ENCODE measurements at places on chromosomes 6 and 20.
A peak's percentile ranks its signal among the peaks of the same experiment; 100 is the strongest.

DNA sequence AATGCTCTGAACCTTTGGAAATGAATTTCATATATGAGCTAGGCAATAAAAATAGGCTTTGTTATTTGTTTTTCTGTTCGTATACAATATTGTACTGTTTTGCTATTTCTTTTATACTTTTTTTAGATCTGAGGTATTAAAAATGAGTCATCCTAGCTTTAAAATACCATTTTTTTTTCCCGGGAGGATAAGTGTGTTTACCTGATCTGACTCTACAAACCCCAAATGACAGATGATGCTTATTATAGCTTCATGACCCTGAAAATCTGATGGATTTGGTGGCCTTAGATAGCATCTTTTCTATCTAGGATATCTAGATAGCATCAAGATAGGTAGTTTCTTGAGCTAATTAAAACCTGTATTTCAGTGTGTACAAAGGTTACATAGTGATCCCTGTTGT, 206.4 kb downstream of the DTNBP1 start:
- no peak for DNase-seq

GRCh38 chr6:2799936-2800527, 34.8 kb downstream of the WRNIP1 start:
- DNase-seq: no peak

GRCh38 chr20:63108247-63108646, 101.5 kb upstream of the BHLHE23 start:
- DNase-seq: no peak

- no peak for DNase-seq
Measured at GRCh38 chr6:18062733-18063132, 59.7 kb downstream of the NHLRC1 start.

GRCh38 chr20:8671370-8671961, 397.4 kb upstream of the PLCB4 start:
- DNase-seq: no peak

DNA sequence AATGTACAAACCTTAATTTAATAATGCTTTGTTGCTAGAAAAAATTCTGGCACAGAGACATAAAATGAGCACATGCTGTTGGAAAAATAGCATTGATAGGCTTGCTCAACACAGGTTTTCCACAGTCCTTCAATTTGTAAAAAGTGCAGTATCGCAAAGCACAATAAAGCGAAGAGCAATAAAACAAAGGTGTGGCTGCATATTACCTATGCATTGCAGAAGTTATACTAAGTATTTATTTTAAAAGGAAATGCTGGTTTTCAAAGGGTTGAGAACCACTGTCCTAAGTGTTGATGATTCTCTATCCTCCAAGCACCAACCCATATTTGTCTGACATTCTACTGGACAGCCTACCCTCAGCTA, 54.1 kb upstream of the CAP2 start:
- DNase-seq: no peak

DNA sequence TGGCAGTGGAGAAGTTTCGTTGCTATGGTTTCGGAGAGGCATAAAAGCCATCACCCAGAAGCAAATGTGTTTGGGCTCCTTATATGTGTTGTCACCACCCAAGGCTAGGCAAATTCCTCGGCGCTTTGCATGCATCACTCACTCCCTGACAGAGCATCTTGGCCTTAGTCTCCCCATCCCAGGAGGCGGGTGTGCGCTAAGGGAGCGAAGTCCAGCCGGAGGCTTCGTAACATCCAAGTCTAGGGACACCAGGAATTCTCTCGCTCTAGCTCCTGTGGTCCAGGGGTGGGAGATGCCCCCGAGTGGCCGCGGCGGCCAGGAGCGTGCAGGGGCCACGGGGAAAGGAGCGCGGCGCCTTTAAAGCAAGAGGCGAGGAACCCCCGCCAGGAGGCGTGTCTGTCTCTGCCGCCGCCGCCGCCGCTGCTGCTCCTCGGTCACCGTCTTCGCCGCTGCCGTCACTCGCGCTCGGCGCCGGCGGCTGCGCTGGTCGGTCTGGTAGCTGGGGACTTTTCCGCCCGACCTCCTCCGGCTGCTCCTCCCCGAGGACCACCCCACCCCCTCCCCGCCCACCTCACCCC, at the start of gene GRIK2:
Gene GRIK2 (plus strand): TSS at position 458 of the 578 bp plus-strand sequence.
- DNase-seq: peak; percentile 44

DNA sequence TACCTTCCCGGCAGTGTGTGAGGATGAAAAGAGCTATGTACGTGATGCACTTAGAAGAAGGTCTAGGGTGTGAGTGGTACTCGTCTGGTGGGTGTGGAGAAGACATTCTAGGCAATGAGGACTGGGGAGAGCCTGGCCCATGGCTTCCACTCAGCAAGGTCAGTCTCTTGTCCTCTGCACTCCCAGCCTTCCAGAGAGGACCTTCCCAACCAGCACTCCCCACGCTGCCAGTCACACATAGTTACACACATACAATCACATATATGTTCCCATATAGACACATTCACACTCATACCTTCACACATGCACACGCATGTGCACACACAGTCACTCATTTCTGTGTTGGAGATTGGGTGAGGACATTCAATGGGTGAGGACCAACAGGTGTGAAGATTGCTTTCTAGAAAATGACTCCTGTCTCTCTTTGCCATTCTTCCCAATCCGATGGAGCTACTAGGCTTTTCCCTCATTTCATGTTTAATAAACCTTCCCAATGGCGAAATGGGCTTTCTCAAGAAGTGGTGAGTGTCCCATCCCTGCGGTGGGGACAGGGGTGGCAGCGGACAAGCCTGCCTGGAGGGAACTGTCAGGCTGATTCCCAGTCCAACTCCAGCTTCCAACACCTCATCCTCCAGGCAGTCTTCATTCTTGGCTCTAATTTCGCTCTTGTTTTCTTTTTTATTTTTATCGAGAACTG, 30.4 kb downstream of the SRSF3 start:
- no peak for DNase-seq

GRCh38 chr6:11685481-11686093, 93.0 kb downstream of the ADTRP start:
- no peak for DNase-seq

DNA sequence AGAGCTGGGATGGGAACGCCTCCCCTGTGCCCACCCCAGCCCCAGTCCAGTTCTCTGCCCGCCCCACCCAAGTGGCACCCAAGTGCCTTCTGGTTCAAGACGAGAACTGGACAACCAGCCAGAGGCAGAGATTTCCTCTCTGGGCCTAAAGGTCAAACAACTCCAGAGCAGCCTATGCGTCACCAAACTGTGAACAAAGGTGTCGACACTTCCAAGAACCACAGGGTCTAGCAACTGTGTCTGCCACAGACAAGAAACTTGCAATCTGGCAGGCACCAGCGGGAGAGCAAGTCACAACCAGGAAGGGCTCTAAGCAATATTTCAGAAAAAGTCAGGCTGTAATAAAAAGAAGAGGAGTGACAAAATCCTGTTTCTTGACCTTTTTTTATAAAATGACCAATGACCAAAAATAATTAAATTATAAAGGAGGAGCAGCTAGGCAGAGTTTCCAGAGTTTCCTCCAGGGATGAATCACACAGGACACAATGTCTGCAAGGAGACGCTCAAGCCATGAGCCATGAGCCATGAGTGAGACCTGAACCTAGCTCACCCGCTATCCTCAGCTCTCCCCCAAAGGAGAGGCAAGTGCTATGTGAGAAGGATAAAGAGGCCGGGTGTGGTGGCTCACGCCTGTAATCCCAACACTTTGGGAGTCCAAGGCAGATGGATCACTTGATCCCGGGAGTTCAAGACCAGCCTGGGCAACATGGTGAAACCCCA, 11.1 kb downstream of the EDEM2 start:
- peak; percentile 40 for DNase-seq

- no peak for DNase-seq
Measured at GRCh38 chr6:101402622-101403031, 9.1 kb downstream of the GRIK2 start.

- DNase-seq: no peak
Measured at GRCh38 chr6:75155631-75156030, 50.2 kb downstream of the COL12A1 start.

DNA sequence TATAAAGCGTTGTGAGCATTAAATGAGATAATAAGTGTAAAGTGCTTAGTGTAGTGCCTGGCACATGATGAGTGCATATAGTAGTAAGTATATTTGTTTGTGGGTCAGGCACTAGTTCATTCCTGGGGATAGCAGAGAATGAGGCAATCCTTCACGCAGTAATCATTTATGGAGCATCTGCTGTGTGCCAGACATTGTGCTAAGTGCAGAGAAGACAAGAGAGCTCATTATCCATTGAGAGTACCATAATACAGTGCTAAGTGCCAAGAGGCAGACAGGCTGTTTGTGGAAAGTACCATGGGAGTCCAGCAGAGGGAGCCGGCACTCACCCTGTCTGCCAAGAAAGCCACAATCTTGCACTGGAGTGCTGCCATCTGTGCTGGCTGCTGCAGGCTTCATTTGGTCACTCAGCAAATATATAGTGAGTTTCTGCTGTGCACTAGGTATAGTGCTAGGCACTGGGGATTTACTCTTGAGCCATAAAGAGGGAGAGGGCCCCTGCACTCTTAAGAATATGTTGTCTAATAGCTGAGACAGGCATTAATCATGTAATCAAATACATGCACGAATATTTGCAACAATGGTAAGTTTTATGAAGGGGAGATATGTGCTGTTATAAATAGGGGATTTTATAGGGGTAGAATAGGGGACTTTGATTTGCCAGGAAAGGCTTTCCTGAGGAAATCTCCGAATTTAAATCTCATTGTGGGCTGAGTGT, 12.9 kb upstream of the MROH8 start:
- DNase-seq: peak; percentile 67

DNA sequence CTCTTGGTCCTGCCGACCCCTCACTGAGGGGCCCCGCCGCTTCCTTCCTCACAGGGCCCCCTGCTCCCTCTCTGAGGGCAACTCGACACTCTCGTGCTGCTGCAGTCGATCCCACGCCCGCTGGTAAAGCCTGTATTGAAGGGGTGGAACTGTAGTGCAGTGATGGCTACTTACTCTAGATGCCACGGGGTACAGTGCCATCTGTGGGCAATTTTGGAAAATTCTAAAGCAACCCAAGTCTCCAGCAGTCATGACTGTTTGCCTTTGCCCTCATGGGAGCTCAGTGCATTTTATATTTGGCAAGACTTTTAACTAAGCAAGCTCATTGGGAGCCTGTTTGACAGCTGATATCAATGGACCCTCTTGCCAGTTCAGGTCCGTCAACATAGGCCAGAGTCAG, 6.5 kb upstream of the C6orf136 start:
- no peak for DNase-seq

DNA sequence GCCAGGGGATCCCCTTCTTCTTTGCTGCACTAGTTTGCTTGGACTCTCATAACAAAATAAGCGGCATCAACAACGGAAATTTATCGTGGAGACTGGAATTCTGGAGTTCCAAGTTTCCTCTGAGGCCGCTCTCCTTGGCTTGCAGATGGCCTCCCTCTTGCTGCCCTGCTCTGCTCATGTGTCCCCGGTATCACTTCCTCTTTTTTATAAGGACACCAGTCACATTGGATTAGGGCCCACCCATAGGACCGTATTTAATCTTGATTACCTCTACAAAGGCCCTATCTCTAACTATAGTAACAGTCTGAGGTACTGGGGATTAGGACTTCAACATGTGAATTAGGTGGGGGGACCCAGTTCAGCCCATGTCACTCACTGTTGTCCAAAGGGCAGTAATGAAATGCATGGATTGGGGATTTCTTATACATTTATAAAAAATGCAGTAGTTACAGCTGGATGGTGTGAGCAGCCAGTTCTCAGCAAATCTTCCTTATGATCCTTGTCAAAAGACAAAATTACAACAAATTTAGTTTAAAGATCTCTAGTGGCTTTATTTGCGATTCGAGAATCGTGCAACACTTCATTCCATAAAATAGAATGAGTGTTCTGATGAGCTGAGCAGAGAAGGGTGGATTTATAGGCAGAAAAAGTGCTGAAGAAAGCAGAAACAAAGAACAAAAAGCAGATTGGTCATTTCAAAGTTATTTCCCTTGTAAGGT, 59.3 kb upstream of the AKAP12 start:
- no peak for DNase-seq

DNA sequence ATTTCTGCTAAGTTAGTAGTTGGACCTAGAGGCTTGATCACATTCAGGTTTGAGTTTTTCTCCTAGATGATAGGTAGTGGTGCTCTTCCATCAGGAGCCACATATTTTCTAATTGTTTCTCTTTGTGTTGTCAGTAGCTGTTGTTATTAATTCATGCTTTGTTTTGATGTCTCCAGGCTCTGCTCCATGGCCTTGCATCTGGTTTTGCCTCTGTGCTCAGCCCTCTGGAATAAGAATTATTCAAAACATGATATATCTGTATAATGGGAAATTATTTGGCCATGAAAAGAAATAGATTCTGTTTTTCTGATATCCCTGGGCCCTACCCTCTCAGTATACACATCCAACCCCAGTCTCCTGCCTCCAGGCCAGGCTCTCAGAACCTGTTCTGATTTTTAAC, 184.8 kb downstream of the CDC5L start:
- DNase-seq: no peak

DNA sequence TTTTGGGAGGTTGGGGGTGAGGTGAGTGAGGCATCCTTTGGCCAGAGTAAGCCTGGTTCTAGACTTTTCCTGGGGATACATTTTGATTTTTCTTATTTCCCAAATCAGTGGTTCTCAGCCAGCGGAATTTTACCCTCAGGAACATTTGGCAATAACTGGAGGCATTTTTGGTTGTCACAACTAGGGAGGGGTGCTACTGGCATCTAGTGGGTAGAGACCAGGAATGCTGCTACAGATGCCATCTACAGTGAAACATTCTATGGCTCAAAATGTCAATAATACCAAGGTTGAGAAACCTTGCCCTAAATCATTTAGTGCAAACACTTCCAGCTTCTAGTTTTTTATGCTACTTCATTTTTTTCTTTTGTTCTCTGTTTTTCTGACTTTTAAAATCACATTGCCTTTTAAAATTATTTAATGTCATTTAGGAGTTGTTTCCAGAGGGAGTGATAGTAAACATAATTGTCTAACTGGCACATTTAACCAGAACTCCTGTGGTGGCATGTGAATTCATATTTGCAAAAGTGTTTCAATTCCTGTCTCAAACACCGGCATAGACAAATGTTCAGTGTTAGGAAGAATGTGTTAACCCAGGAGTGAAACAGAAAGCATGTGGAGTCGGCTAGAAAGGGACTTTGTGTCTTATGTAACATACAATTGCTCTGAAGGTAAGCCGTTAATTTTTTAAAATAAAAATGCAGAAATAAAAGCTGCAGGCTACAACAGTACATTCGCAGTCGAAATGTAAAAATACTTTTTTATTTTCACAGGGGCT, 59.0 kb downstream of the QRSL1 start:
- no peak for DNase-seq

Data from H54 (cell line).